ENCODE measurements at places on chromosomes 5 and 9.

GRCh38 chr9:133605856-133606707, 3.1 kb downstream of the FAM163B start:
- DNase-seq = no peak

GRCh38 chr5:89721931-89722330, 687.6 kb downstream of the CETN3 start:
- DNase-seq = no peak

GRCh38 chr5:61953913-61954312, 352.1 kb upstream of the KIF2A start:
- DNase-seq = no peak

DNA sequence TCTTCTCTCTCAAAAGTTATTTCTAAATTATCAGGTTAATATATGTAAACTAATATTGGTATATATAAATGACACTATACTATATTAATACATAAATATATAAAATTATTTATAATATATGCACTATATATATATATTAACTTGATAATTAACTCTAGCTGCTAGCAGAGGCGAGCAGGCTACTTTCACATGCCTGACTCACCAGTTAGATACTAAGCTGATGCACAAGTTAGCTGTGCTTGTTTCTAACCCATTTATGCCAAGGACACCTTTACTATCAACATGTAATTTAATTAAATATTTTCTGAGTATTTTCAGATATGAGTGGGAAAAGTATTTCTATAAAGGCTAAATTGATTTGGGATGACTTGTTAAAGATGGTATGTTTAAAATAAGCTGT, 70.1 kb downstream of the TRIO start:
- DNase-seq = no peak

DNA sequence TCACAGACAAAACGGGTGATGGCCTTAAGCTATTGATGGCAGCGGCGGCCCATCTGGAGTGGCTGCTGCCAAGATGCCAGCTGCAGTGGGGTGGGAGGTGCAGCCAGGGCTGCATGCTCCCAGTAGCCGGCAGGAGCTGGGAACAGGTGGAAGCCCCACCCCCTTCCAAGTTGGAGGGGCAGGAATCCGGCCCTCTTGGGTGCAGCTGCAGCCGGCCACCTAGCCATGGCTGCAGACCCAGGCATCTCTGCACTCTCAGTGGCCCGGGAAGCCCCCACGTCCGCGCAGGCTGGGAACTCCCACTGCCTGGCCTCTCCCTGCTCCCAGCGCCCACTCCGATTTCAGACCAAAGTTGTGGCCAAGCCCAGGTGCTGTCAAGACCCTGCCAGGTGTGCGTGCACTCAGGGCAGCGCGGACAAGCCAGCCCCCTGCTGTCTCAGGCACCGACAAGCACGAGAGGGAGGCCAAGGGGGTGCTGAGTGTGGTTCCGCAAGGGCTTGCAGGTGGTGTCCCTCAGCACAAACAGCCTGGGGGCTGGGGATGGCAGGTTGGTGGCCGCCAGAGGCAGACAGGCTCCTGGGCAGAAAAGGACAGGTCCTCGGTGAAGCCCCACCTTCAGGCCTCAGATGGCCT, 115.1 kb upstream of the TSLP start:
- no peak for DNase-seq

- no peak for DNase-seq
Measured at GRCh38 chr9:135332516-135332915, 147.1 kb upstream of the PPP1R26 start.

GRCh38 chr5:137619191-137619870, 116.6 kb downstream of the KLHL3 start:
- DNase-seq = no peak

- DNase-seq = no peak
Measured at GRCh38 chr5:145587710-145588109, 247.4 kb downstream of the PRELID2 start.

DNA sequence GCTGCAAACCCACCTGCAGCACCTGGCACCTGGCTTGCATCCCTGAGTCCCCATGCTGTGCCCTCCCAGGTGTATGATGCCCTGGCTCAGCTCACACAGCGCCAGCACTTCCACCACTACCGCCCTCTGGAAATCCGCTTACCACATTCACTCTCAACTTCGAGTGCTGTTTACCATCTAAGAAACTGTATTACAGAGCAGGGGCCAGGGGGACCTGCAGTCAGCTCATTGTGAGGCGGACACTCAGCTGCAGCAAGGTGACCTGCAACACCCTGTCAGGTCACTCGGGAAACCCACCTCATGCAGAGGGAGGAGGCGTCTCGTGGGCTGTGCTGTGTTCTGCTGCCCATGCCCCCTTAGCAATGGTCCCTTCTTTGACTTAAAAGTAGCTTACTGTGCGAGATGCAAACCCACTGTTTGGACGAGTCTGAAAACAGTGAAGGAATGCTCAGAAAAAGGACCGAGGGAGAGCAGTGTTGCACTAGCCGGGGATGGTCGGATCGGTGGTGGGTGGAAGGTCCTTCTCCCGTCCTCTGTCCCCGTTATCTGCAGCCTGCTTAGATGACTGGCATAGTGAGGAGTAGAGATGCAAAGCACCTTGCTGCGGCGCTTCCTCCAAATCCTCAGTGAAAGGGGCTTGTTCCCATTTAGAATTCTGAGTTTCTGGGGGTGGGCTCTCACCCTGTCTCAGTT, 55.2 kb upstream of the CTSL start:
- DNase-seq = no peak

- DNase-seq = no peak
Measured at GRCh38 chr5:169044962-169045361, 256.0 kb downstream of the SLIT3 start.

DNA sequence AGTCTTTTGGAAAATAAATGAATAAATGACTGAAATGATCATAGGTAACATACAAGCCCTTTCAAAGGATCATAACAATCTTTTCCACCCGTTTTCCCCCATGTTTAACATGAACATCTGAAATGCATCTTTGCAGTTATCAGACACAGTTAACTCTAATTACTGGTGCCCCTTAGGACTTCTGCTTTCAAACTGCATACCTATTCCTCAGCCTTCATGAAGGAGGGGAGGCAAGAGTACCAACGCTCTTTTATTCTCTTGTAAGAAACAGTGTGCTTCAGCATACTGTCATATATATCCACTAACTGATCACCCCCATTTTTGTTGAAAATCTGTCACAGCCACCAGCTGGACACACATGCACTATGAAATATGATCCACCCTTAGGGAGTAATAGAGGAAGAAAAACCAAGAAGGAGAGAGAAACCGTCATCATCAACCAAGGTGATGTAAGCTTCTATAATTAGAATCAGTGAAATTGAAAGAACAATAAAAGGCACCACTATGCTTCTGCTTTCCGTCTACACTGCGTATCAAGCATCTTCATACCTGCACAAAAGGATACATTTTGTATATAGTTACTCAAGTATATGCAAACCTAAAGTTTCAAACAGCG, 98.7 kb downstream of the RAPGEF6 start:
- no peak for DNase-seq

DNA sequence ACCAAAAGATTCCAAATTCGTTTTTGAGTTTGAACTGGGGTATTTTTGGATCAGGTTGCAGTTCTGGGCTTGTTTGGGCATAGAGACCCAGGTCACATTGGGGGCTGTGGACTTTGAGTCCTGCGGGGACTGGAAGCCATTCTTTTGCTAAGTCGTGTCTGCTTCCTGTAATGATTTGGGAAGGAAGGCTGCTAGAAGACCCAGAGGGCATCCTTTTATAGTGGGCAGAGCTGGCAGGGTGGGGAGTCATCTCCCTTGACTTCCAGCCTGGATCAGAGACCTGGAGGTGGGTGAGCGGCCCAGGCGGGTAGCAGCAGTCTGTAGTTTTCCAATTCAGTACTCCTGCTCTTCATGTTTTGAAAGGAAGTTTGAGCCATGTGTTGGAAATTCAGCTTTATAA, 11.3 kb downstream of the ZNF618 start:
- DNase-seq = no peak

- DNase-seq = no peak
Measured at GRCh38 chr9:109780453-109781033, 545 bp downstream of the PALM2AKAP2 start.

- DNase-seq = no peak
Measured at GRCh38 chr5:16095612-16096011, 84.0 kb downstream of the MARCHF11 start.

GRCh38 chr5:95892784-95893354, 68.8 kb downstream of the ELL2 start:
- DNase-seq = no peak

- DNase-seq = no peak
Measured at GRCh38 chr5:157747173-157747740, 3.7 kb downstream of the LSM11 start.

GRCh38 chr9:17402309-17402708, 176.6 kb upstream of the SH3GL2 start:
- no peak for DNase-seq

DNA sequence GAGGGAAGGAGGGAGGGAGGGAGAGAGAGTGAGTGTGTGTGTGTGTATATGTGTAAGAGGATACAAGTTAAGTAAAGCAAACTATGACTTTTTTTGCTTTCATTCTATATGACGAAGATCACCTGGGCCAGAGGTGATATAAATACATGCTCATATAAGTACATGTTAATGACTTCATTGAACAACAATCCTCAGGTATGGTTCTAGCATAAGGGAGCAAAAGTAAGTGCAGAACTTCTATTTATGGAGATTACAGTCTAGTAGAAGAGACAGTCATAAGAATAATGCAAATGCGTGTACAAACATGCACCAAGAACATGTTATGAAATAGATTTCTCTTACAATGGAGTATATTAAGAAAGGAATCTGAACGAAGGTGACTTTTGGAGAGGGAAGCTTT, 1804.0 kb downstream of the MAT2B start:
- DNase-seq = no peak

DNA sequence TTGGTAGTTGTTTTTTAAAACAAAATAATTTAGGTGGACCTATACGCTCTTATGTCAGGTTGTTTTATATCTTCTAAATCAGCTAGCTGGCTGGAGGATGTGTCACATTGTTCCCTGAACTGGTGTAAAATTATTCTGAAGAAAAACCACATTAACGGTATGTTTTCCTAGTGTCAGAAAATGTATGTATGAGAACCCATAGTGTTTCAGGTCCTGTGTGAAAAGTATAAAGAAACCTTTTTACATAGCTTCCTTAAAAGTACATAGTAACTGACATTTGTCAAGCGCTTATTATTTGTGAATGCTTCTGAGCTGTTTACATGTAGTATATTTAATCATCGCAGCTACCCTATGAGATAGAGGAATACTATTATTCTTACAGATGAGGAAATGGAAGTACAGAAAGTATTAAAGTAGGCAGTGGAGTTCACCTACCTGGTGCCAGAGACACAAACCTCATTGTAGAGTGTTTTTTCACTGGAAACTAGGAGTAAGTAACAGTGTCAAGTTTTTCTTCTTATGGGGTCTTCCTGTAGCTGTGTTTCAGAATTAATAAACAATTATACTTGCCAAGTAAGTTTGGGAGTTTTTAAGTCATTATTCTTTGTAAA, 10.4 kb upstream of the FAM120AOS start:
- no peak for DNase-seq

DNA sequence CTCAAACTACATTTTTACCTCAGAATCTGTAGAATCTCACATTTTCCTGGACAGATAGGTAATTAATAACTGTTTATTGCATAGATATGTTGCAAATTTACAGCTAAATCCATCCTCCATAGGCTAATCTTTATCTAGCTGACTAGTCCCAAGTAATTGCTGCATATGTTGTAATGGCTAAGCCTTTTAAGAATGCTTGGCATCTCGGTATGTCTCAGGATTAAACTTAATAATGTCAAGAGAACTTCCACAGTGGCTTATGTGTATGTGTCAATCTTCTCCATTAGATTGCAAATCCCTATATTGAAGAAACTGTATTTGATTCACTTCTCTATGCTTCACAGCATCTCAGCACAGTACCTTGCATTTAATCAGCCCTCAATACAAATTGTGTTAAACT, 131.9 kb downstream of the PRDM9 start:
- no peak for DNase-seq

GRCh38 chr9:136219276-136219675, 14.3 kb upstream of the LHX3 start:
- no peak for DNase-seq

GRCh38 chr5:54357408-54358058, 47.2 kb upstream of the ARL15 start:
- DNase-seq = no peak

DNA sequence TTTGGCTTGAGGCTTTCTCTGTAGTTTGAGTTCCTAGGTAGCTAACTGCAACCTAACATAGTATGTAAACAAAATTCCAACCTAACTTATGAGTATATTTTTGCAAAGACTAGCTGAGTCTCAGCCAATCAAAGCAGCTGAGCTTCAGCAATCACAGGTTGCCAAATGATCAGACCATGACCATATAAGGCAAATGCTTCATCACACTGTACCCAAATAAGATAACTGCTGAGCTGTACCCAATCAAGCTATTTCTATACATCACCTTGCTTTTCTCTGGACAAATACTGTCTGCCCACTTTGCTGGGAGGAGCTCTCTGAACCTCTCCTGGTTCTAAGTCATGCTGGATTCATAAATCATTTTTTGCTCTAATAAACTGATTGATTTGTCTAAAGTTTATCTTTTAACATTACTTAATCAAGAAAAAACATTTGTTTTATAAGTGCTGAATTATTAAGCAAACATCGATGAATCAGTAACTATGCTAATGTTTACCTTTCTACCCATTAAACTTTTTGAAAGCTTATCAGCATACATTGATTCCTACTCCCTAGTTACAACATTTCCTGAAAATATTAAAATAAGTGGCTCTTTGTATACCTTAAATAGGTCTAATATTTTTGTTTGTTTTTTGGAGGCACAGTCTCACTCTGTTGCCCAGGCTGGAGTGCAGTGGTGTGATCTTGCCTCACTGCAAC, 129.7 kb upstream of the PCA3 start:
- DNase-seq = no peak

GRCh38 chr5:54251981-54252380, 58.4 kb downstream of the ARL15 start:
- no peak for DNase-seq

DNA sequence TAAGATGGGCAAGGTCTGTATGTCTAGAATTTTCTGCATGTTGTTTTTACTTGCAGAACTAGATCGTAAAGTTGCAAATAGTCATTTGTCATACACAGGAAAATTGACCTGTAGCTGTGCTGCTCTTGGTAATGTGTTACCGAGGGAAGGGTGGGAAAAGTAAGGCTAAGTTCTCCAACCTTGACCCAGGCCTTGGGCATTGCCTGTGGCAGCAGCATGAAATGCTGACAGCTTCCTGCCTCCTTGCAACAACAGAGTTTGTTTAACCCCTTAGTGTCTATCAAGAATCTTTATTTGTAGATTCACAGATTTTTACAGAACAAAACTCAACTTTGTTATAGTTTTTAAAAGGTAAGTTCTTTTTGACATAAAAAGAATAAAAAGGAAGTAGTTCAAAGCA, 48.3 kb downstream of the ERCC6L2 start:
- no peak for DNase-seq

DNA sequence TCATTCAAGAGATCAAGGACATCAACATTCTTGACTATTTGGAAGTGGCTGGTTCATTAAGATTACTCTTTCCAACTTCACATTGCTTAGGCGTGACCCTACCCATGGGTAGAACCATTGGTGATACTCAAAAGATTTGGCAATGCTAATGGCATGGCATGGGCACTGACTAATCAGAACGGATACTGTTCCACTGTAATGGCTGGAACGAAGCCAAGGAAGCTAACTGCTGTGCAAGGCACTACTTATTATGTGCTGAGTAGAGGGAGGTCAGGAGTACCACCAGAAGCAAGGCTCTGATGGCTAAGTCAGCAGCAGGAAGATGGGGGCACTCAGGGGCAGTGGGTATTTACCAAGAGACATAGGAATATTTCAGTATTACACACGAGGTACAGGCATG, 31.9 kb downstream of the GNA14 start:
- DNase-seq = no peak
